ENCODE measurements at places on chromosomes 1 and 21.

DNA sequence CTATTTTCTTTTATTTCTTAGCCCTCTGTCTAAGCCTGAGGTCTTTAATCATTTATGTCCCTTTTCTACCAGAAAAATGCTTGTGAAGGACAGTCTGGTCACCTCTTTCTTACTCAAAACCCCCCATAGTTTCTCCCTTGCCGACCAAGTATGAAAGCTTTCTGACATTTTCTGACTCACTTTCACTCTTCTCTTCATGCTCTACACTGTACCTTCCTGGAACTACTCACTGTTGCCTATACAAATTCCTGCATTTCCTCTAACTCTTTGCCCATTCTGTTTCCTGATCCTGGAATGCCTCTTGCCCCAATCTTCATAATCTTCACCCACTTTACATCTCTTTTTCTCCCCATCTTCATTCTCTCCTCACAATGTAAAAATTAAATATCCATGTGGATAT lies 380.0 kb downstream of the HHIPL2 start:
- DNase-seq: no peak

GRCh38 chr21:37395961-37396360 lies 29.4 kb downstream of the DYRK1A start:
- no peak for DNase-seq

GRCh38 chr1:205147191-205147835 lies 25.5 kb upstream of the RBBP5 start:
- no peak for DNase-seq

- DNase-seq: no peak
Measured at GRCh38 chr1:198165927-198166647, 9.3 kb downstream of the NEK7 start.
